ENCODE measurements at places on chromosomes 6 and 20. TPM values are rescaled to one million over a fixed set of nuclear protein-coding genes. Genes with fewer than 3 reads are reported as not detected.

The C20orf144 gene
- total RNA-seq: 0.26 TPM

The ADGB gene
- 0.56 TPM for total RNA-seq

The TFAP2D gene
- not detected for total RNA-seq

The WFDC10B gene
- not detected for total RNA-seq

All from activated CD4-positive, alpha-beta memory T cell treated with anti-CD3 and anti-CD28 coated beads for 36 hours (primary cell).